ENCODE measurements at places on chromosomes 5 and 9.

GRCh38 chr9:22102146-22103053, 93.3 kb upstream of the CDKN2B start:
- no peak for DNase-seq

GRCh38 chr9:36401164-36401740, 1.2 kb upstream of the RNF38 start:
- no peak for DNase-seq

DNA sequence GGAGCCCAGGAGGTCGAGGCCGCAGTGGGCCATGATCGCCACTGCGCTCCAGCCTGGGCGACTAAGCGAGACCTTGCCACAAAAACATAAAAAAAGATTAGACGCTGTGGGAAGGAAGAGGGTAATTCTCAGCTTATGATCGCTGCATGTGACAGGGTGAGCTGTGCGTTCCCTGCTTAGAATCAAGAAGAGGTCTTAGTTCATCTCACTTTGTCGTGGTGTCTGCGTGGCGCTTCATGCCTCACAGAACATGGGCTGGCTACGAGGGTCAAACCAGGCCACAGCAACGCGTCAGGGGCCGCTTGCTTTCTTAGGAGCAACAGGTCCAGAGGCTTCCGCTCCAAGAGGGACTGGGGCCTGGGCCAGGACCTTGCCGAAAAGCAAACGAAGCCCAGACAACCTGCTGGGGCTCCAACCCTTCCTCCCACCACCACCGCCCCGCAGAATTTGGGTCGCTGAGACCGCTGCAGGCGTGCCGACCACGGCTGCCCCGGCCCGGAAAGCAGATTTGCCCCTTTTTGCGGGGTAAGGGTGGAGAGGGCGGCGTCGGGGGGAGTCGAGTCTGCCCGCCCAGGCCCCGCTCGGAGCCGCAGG, 10.0 kb upstream of the GRIN1 start:
- DNase-seq: no peak

DNA sequence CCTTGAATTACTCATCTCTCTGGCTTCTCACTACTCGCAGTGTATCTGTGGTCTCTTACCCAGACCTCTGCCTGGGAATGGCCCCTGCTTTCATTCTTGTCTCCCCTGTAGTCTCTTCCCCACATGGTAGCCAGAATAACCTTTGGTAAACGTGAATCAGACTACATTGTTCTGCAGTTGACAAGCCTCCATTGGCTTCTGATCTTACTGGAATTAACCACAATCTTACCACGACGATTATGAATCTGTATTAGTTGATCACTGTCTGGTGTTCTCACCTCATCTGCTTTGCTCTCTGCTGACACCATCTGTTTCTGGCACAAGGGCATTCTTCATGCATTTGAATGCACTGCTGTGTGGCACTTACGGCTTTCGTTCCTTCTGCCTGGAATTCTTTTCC, 781.2 kb downstream of the MTRR start:
- no peak for DNase-seq

GRCh38 chr5:62305715-62306322, at the start of gene KIF2A:
KIF2A (plus strand) TSS chr5:62306206; CDS start chr5:62306473, 267 bp downstream.
- peak; percentile 69 for DNase-seq

GRCh38 chr9:107614765-107615164, 125.2 kb upstream of the KLF4 start:
- DNase-seq: no peak

- DNase-seq: no peak
Observed at GRCh38 chr5:178350361-178351220, 118.0 kb upstream of the PHYKPL start.

DNA sequence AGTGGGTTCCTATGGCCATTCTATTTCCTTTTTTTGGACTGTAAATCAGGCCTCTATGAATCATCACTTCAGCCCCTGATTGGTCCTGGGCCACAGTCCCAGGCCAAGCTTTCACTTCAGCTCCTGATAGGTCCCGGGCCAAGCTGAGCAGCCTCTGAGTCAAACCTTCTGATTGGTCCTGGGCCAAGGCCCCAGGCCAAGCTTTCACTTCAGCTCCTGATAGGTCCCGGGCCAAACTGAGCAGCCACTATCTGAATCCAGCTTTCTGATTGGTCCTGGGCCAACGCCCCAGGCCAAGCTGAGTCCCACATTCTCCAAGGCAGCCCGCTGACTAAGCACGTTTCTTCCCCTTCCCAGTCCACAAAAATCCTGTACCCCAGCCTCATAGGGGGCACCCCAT, 1972.9 kb upstream of the ACO1 start:
- no peak for DNase-seq

DNA sequence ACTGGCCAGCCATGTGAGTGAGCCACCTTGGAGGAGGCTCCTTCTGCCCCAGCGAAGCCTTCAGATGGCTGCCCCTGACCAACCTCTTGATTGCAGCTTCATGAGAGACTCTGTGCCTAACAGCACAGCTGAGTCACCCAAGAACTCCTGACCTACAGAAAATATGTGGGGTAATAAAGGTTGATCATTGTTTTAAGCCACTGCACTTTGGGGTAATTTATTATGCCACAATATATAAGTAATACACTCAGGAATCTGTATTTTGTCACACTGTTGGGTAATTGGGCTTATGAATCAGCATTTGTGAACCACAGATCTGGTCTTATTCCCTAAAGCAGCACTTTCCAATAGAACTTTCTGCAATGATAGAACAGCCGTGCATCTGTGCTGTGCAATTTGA, 24.4 kb upstream of the VDAC1 start:
- DNase-seq: no peak

- DNase-seq: no peak
Observed at GRCh38 chr5:107805824-107806223, 135.1 kb upstream of the EFNA5 start.

DNA sequence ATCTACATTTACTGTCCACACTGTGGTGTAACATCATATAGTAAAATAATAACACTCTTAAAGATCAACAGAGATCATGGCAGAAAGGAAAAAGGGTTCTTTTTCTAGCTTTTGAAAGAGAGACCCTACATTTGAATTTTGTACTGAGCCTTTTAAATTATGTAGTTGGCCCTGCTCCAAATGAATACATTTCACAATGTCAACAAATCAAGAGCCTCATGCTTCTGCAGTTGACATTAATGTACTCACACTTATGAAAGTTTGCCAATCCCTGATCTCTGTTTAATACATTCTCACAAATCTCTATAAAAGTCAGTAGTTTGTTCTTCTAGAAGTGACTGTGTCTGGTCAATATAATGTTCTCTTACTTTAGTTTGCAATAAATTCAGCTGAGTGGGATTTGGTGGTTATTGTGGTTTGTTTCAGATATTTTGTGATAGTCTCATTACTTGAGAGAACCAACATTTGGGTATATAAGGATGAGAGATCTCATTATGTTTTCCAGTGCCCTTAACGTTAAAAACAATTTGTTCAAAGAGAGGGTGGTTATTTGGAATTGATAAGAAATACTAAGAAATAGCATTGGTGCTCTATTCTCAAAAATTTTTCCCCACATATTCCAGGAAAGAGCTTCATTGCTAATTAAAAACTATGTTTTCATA, 277.8 kb upstream of the FTMT start:
- no peak for DNase-seq

GRCh38 chr5:773517-774264, 10.8 kb downstream of the ZDHHC11B start:
- no peak for DNase-seq

DNA sequence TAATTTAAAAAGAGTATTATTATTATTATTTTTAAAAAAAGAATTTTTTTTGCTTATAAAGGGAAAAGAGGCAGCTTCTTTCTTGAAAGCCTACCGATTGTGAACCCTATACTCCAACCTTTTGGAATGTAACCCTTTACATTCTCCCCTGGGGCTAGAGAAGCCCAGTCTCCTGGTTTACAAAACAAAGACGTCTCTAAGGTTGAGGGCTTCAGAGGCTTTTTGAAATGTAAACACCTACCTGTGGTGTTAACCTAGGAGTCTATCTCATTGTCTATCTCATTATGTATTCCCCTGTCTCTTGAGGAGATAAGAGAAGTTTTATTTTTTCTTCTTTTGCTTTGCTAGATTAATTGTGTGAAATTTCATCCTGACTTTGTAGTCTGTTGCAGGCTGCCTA, 4.7 kb downstream of the TNFSF8 start:
- DNase-seq: no peak

GRCh38 chr5:90174236-90174635, 235.3 kb downstream of the CETN3 start:
- no peak for DNase-seq

DNA sequence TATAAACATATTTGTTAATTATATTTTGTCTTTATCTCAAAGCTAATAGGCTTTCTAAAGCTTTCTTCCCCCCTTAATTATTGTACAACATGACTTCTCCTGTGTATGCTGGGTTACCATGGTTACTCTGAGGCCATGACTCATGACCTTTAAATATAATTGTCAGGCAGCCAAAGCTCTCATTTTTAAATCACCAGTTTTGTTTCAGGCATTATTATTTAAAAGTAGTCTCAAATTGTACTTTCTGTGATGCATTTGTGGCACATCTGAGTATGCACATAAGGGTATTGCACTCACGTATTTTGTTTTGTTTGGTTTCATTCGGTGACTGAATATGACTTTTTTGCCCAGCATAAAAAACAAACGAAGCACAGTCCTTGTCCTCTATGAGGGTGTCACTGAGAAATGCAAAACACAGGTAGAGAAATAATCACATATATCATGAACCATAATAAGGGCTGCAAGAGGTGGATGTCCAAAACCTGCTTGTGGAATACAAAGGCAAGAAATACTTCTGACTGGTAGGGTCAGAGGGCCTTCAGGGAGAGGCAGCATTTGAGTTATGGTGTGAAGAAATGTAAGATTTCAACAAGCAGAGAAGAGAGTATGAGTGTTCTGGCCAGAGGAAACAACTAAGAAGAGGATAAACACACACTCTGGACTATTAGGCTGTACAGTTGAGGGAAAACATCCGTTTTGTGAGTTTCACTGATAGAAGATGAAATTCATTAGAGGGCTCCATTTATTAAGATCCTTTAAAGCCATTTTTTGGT, 2.1 kb downstream of the CCDC192 start:
- DNase-seq: no peak

- DNase-seq: no peak
Observed at GRCh38 chr5:63263411-63263810, 684.8 kb downstream of the LRRC70 start.
